ENCODE measurements at places on chromosomes 11 and 22.

DNA sequence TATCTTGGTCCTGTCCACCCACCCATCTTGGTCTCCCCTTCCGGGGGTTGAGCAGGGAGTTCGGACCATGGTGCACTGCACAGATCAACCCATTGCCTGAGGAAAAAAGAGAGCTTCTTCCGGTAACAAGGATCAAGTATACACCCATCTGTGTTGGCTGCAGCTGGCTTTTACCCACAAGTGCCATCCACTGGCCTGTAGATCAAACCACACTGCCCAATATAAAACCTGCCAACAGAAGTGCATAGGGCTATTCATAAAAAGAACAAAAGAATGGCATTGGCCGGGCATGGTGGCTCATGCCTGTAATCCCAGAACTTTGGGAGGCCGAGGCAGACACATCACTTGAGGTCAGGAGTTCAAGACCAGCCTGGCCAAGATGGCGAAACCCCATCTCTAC is 94.5 kb downstream of the ZC3H12C start:
- no peak for DNase-seq

- no peak for DNase-seq
These were observed 16.1 kb downstream of the DGCR2 start for GRCh38 chr22:19105867-19106802.

DNA sequence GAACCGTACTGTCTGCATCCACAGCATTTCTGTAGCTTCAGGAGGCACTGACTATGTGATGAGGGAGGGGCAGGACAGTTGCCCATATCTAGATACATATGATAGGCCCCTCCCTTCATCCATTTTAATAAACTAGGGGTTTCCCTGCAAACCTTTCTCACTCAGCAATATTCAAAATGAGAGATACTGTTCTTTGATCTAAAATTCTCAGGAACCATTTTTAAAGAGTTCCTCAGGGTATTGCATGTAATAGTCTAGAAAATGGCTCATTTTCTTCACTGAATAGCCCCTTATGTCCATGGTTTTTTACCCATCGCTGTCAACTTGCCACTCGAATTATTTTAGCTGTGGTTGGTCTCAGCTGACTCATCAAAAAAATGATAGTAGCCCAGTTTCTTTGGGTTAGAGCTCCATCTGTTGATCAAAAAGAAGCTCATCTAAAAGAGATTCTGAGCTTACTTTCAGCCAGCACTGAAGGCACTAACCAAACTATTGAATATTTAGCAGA is 37.0 kb upstream of the DNAJB7 start:
- no peak for DNase-seq

DNA sequence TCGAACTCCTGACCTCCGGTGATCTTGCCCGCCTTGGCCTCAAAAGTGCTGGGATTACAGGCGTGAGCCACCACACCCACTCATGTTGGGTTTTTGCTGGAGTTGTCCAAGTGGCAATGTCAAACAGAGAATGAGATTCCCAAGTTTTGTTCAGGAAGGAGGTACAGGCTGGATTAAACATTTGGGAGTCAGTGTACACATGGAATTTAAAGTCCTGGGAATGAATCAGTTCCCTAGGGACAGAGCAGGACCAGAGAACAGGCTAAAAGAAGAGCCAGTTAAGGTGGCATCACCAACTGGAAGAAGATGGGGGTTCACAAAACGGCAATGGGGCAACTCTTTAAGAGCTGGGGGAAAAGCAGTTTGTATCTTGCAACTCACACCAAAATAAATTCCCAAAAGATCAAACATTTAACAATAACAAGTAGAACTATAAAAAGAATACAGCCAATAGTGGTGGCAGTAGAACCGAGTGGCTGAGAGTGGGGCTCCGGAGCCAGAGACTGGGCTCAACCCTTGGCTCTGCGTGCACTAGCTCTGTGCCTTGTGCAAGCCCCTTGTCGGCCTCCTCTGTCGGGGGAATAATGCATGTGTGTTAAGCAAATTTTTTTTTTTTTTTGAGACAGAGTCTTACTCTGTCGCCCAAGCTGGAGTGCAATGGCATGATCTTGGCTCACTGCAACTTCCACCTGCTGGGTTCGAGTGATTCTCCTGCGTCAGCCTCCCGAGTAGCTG is 33.8 kb upstream of the CTSD start:
- DNase-seq, result no peak

- DNase-seq, result no peak
These were observed 87.1 kb downstream of the FAM76B start for GRCh38 chr11:95702526-95702925.

DNA sequence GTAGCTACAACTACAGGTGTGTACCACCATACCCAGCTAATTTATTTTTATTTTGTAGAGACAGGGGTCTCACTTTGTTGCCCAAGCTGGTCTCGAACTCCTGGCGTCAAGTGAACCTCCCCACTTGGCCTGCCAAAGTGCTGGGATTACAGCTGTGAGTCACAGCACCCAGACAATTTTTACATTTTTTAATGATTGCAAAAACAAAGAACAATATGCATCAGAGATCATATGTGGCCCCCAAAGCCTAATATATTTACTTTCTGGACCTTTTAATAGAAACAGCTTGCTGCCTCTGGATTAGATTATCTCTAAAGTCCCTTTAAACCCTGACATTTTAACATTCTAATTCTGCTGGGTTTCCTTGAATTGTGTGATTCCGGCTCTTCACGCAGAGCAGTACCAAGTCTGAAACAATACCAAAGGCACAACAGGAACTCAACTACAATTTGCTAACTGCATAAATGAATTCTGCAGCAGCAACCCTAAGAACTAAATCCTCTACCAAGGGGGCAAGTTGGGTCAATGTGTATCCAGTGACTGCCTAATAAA is 25.0 kb downstream of the RAB30 start:
- no peak for DNase-seq

DNA sequence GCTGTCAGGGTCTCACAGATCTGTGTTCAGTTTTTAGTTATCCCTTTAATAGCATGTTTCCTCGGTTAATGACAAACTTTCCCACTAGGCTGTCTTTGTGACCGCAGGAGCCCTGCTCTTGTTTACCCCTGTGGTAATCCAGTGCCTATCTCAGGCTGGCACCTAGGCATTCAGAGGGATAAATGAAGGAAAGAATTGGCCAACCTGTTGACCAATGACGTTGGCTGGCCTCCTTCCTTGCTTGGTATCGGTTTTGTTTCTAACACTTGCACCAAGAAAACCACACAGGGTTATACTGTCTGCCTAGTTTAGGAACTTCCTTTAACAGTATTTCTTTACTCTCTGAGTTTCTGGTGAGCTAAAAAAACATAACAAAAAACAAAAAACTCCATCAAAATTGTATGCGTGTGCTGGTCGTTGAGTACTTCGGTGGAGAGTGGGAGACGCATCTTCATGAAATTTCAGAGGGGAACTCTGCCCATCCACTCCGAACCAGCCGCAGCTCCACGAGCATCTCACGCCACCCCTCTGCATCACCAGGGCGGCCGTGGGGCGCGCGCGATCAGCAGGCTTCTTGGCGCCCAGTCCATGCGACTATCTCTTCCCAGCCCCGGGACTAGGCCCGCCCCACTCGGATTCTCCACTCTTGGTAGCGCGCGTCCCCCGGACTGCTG is 563 bp upstream of the ENDOD1 start:
- no peak for DNase-seq

GRCh38 chr22:37016134-37016910 is 2.9 kb downstream of the TST start:
- DNase-seq, result no peak

Data from stimulated activated CD8-positive, alpha-beta memory T cell treated with anti-CD3 and anti-CD28 coated beads, Interleukin-4, amount 100 ng/mL, for 4 hours (primary cell).